ENCODE measurements at places on chromosomes 5 and 9. TPM values are rescaled to one million over a fixed set of nuclear protein-coding genes. Genes with fewer than 3 reads are reported as not detected.

The ST6GALNAC6 gene
- 21.6 TPM for total RNA-seq

The CAMLG gene
- total RNA-seq = 27.9 TPM

The MCCC2 gene
- total RNA-seq = 40.6 TPM

The ARID3C gene
- total RNA-seq = 0.21 TPM

The FOXD4L5 gene
- total RNA-seq = 0.03 TPM

The FOXI1 gene
- not detected for total RNA-seq

The TMEM232 gene
- total RNA-seq = 0.20 TPM

The INSYN2B gene
- total RNA-seq = 0.13 TPM

The FCN1 gene
- total RNA-seq = not detected

The LCN1 gene
- total RNA-seq = 0.20 TPM

The TTF1 gene
- total RNA-seq = 16.2 TPM

The WNT8A gene
- total RNA-seq = not detected

The MEIKIN gene
- not detected for total RNA-seq

The MEGF10 gene
- not detected for total RNA-seq
